ENCODE measurements at places on chromosomes 6 and 20.

- DNase-seq = no peak
Observed at GRCh38 chr6:11922901-11923300, 89.2 kb upstream of the HIVEP1 start.

DNA sequence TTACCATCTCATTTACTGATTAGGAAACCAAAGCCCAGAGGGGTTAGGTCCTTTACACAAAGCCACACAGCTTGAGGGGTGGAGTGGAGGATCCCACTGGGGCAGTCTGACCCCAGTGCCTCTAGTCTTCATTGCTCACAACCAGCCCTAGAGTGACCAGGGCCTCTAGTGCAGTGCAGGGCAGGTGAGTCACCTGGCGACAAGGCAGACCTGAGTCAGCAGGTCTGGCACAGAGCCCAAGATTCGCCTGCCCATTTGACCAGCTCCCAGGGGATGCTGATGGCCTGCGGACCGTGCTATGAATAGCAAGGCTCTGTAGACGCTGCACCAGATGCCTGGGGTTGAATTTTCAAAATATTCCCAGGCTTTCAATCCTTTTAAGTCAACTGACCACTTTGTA is 29.9 kb downstream of the CDH26 start:
- no peak for DNase-seq

DNA sequence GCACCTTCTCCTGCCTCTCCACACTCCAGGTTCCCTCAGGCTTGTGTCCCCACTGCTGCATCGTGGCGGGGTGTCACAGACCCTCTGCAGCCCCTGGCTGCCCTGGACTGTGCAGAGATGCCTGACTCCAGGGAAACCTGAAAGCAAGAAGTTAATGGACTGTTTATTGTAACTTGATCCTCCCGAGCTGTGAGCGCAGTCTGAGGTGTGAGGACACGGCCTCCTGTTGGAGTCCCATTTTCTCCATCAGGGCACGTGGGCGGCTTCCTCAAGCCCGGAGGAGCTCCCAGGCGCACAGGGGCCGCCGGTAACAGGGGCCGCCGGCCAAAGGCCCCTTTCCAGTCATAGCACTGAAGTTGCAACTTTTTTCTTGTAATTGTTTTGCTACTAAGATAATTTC is 16.9 kb downstream of the RBM38 start:
- no peak for DNase-seq

DNA sequence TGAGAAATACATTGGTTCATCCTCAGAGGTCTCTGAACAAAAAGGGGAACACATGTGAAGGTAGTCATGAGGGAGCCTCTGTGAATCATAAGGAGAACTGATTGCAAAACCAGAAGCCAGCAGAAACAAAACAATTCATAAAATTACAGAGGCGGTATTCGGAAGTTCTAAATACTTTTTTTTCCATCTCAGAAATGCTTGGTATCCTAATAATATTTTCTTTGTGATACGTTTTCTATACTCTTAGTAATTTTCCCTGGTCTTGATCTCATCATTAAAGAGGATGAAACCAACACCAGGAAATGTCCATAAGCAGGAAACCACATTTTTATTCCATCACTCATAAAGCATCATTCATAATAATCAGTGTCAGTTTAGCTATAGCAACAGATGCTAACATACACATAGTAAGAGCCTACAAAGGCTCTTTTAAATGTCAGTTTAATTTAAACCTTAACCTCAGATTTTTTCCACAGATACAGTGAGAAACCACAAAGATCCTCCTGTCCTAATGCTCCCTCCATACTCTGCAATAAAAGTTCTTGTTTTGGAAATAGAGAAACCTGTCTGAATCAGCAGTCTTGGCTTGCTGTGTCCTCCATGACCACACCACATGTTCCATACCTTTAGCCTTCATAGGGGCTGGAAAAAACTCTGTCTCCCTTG is 29.2 kb downstream of the SGK1 start:
- DNase-seq = no peak

- no peak for DNase-seq
Observed at GRCh38 chr20:5003626-5004025, 2.3 kb upstream of the SLC23A2 start.

DNA sequence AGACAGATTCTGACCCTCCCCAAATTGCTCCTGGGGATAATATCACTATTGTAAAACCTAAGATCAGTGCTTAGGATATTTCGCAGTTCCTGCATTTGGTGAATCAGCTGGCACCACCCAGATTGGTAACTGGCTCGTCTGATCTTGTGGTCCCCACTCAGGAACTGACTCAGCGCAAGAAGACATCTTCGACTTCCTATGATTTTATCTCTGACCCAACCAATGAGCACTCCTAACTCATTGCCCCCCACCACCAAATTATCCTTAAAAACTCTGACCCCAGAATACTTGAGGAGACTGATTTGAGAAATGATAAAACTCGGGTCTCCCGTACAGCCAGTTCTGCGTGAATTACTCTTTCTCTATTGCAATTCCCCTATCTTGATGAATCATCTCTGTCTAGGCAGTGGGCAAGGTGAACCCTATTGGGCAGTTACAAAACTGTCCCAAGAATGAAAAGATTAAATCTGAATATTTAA is 55.7 kb upstream of the PRND start:
- peak; percentile 22 for DNase-seq

DNA sequence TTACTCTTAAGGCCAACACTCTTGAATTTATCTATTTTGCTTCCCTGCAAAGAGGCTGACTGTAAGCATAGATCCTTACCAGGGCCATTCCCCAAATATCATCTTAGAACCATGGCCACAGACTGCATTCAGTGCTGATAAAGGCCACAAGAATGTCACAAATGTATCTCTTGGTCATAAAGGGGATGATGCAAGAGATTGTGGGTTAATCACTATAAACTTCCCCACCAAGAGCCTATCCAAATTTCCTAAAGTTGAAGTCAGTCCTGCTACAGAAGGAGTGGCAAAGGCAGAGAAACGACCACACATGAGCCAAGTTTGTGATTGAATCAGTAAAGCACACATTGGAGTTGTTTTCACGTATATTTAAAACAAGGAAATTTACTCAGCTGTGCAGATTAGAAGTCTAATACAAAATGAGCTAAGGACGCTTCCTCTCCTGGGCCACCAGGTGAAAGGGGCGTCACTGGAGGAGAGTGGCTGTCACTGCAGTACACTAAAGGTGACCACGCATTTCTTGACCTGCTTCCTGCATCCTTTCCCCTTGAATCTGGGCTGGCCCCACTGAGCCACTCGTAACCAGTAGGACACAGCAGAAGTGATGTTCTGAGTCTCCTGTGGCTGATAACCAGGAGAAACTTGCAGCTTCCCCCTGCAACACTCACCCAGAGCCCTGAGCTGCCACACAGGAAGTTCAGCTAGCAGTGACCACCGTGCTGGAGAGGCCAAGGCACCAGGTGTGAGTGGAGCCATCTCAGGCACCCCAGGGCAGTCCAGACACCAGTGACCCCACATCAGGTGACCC is 181.9 kb downstream of the SYNDIG1 start:
- DNase-seq = no peak

GRCh38 chr6:98498144-98498775 is 336.1 kb upstream of the POU3F2 start:
- no peak for DNase-seq

DNA sequence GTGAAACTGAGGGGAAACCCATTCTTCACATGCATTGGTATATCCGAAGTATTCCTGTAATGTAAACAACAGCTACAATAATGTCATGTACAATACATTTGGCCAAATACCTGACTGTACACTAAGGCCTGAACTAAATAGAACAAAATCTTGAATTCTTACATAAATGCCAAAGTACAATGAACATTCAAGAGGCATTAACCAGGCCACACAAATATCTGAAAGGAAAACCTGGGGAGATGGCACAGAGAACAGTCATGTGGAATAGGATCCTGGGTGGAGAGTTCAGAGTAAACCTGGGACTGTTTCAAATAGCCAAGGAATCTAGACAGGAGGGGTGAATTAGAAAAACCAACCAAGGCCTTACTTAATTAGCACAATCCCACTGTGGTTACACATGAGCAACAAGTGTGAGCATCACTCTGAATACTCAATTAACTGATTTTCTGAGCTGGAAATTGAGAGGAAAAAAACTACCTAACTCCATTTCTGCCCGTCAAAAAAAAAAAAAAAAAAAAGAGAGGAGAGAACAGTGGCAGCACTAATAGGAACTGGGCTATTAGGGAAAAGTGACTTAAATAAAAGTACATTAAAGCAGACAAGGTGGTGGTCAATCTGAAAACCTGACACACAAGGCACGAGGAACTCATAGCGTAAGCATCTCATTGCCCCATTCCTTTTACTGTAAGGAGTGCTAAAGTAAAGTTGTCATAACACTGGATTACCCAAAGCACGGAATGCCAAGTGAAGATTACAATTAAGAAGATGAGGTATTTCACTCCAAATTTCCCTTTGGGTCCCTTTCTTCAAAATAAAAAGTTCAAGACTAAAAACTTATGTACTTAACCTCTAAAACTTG is 10.9 kb downstream of the SNX5 start:
- DNase-seq = no peak

DNA sequence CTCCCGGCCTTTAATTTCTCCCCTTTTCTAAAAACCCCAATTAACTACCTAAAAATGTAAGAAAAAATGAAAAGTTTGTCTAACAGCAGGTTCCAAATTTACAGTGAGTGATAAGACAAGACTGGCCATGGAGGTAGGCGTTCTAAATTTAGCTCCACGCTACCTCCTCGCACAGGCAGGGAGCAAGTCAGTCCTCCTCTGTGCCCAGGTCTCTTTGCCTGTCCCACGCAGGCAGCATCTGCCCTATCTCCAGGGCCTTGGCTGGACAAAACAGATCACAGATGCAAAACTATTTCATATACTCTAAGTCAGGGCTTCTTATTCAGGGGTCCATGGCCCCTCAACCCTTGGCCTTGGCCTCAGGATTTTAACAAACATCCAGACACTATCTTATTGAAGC is 98.0 kb upstream of the JARID2 start:
- DNase-seq = no peak

DNA sequence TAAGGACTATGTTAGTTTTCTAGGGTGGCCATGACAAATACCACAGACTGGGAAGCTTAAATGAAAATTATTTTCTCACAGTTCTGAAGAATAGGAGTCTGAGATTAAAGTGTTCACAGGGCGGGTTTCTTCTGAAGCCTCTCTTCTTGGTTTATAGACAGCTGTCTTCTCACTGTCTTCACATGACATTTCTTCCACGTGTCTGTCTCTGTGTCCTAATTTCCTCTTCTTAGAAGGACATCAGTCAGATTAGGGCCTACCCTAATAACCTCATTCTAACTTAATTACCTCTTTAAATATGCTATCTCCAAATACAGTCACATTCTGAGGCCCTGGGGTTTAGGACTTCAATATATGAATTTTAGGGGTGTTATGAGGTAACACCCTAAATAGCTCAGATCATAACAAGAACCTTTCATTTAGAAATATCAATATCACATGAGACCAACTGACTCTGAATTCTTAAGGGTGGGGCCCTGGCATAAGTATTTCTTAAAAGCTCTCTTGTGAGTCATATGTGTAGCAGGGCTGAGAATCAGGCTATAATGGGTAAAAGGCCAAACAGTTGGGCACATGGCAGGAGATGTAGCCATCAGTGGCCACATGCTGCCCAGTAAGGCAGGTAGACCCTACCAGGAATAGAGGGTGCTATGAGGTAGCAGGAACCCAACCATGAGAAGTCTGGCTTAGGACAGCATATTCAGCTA is 62.0 kb upstream of the TENT5A start:
- no peak for DNase-seq

All from stimulated activated CD4-positive, alpha-beta T cell treated with anti-CD3 and anti-CD28 coated beads, TNF-alpha, amount 100 ng/mL, for 1 hour (primary cell).